ENCODE measurements at places on chromosomes 1 and 21. TPM values are rescaled to one million over a fixed set of nuclear protein-coding genes. Genes with fewer than 3 reads are reported as not detected.

GRCh38 chr1:55571767-55572166 is 356.6 kb upstream of the USP24 start:
- no peak for DNase-seq
- H3K4me3 ChIP-seq, result no peak overlapping the region
- no peaks in the 10 kb centered on the region for H3K27me3 ChIP-seq
- H3K4me1 ChIP-seq, result no peaks in the 10 kb centered on the region

GRCh38 chr1:186244825-186245224 is 130.2 kb downstream of the TPR start:
- no peak overlapping the region for H3K4me3 ChIP-seq
- DNase-seq, result no peak
- H3K27ac ChIP-seq, result no peak overlapping the region
- no peaks in the 10 kb centered on the region for H3K4me1 ChIP-seq

DNA sequence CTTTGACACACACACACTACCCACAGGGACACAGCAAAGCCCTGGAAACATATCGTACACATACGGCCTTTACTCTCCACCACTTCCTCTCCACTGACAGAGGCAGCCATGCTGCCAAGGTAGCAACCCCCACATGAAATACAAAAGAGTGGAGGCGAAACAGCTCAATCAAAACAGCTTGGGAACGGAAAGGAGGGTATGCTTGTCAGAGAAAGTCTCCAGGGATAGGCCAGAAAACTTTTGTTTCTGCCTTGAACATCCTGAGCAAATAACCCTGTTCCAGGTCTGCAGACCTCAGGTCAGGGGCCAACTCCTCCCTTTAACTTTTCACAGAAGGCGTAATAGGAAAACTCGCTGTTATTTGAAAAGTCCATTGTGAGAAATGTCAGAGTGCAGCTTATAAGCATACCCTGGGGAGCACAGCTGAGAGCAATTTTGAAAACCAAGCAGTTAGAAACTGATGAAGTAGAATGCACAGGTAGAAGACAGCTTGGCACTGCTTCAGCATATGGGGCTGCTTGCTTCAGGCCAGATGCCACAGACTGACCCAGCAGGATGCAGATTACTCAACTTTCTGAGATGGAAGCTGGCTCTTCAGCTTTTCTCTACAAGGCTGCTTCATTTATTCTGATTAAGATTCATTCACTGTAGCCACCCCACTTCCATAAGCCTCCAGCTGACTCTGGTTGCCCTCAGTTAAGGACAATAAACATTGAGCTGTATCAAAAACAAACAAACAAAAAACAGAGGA is 18.0 kb downstream of the KIAA0319L start:
- H3K4me3 ChIP-seq, result no peak overlapping the region
- H3K27ac ChIP-seq, result no peak overlapping the region
- DNase-seq, result no peak
- peaks cover 29% of the 10 kb centered on the region for H3K36me3 ChIP-seq
- no peaks in the 10 kb centered on the region for H3K27me3 ChIP-seq
- H3K4me1 ChIP-seq, result no peaks in the 10 kb centered on the region

Gene ABCA4
- polyA plus RNA-seq, result 5.3 TPM

- no peak overlapping the region for H3K4me3 ChIP-seq
- DNase-seq, result no peak
- H3K27me3 ChIP-seq, result no peaks in the 10 kb centered on the region
- H3K27ac ChIP-seq, result no peak overlapping the region
- H3K4me1 ChIP-seq, result no peaks in the 10 kb centered on the region
- H3K36me3 ChIP-seq, result peaks cover 13% of the 10 kb centered on the region
Measured at GRCh38 chr1:29292344-29292743, 56.0 kb downstream of the PTPRU start.

DNA sequence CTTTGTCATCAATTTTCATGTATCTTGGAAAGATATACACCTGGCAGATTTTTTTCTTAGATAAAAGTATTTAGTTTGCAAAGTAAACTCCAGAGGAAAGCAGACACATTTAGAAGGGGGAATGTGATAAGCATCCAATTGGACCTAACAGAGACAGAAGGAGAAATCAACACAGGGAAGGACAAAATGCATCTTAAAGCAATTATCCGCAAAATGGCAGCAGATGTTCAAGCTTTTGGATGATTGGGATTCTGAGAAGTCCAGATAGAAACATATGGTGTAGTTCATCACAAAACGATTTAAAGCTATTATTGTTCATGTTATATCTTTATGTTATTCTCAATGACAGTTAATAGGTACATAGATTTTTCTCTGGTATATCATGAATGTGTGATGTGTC is 1153.1 kb upstream of the B3GALT2 start:
- no peak overlapping the region for H3K27ac ChIP-seq
- no peaks in the 10 kb centered on the region for H3K27me3 ChIP-seq
- H3K36me3 ChIP-seq, result no peaks in the 10 kb centered on the region
- no peak for DNase-seq
- H3K4me3 ChIP-seq, result no peak overlapping the region

Gene GLRX2
- polyA plus RNA-seq, result 16.7 TPM

DNA sequence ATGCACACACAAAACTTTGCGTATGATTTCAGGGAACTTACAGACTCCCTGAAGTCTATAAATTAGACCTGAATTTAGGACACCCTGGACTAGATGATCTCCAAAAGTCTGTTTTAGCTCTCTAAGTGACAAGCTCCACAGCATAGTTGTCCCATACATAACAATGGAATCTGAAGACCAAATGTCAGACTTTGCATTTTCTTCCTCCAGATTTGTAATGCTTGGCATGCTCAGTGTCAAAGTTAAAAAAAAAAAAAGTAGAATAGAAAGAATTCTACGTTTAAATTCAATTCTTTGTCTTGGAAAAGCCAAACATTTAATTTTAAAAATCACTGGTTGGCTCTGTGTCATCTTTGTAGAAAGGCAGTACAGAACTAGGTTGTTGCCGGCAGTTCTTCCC is 66.7 kb downstream of the OLFML2B start:
- no peak for DNase-seq
- H3K27ac ChIP-seq, result no peak overlapping the region
- no peaks in the 10 kb centered on the region for H3K27me3 ChIP-seq
- H3K4me3 ChIP-seq, result no peak overlapping the region
- peaks cover 15% of the 10 kb centered on the region for H3K36me3 ChIP-seq
- no peaks in the 10 kb centered on the region for H3K4me1 ChIP-seq

Gene SELP
- polyA plus RNA-seq, result 1.8 TPM

DNA sequence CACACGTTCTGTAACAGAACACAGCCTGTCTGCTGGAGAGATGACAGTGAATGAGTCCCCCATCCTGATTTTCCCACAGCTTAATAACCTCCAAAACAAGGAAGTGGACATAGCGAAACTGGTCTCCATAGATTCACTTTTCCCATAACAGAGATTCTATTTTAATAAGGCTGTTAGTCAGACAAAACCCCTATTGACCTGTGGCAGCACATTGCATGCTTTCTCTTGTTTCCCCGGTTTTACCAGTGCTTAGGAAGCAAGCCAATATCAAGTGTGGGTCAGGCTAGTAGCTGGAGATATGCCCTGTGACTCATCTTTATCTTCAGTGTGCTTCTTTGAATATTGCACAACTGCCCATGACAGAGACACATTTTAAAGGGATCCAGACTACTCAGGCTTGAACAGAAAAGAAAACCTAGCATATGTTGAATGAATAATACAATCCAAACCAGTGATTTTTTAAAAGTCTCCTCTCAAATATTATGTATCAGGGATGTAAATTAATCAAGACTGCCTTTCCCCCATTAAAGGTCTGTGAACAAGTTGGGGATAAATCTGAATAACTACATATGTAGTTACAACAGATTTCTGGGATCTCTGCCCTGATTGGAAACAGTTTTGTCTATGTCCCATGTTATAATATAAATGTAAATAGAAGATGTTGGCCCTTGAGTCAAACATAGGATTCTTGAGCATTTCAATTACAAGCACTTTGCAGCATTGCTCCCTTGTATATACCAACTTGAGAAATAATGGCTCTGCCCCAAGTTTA is 11.9 kb upstream of the CLDN8 start:
- peak; percentile 38 for DNase-seq
- H3K36me3 ChIP-seq, result no peaks in the 10 kb centered on the region
- peak overlapping the region; percentile 14 for H3K27ac ChIP-seq
- peaks cover 6% of the 10 kb centered on the region for H3K4me1 ChIP-seq
- H3K4me3 ChIP-seq, result no peak overlapping the region
- H3K27me3 ChIP-seq, result no peaks in the 10 kb centered on the region

DNA sequence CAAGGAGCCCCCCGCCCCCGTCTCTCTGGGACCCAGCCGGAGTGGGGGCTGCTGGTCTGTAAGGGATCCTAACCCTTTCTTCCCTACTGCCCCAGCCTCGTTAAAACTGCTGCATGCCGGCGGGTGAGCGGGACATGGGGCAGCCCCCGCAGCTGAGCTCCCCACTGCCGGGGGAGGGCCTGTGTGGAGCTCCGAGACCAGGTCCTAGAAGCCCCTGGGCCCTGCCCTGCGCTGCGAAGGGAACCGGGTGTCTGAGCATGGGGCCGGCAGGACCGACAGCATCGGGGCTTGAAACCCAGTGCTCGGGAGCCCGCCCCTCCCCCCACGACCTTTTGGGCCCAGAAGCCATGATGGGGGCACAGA is 9.2 kb upstream of the COL6A1 start:
- peak overlapping the region; percentile 53 for H3K4me3 ChIP-seq
- DNase-seq, result no peak
- H3K36me3 ChIP-seq, result no peaks in the 10 kb centered on the region
- peak overlapping the region; percentile 91 for H3K27ac ChIP-seq

GRCh38 chr21:34582506-34583150 is 32.3 kb downstream of the RCAN1 start:
- DNase-seq, result peak; percentile 48
- H3K27me3 ChIP-seq, result no peaks in the 10 kb centered on the region
- H3K4me3 ChIP-seq, result no peak overlapping the region

DNA sequence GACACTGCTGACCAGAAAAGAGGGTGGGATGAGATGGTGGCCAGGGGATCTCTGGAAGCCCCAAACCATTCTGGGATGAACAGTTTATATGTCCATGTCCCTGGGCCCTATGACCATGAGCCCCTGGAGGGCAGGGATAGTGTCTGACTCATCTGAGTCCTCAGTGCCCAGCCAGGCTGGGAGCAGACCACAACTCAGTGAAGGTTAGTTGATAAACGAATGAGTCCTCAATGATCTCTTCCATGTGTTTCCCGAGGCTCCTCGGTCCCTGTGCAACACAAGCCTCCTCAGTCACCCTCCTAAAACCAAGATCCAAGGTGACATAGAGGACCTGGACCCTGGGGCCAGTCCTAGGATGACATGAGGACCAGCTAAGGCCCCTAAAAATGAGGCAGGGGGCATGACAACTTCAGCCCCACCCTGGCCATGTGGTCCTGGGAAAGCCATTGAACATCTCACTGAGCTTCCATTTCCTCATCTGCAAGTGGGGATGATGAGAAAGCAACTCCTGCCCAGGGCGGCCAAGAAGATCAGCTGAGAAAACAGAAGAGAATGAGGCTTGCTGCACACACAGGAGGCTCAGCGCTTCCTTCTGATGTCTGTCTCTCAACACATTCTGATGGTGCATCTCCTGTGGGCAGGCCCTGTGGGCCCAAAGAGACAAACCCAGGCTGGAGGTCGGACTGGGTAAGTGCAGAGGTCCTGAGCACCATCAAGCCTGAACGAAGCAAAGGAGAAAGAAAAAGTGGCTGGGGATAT is 86.3 kb downstream of the GLIS1 start:
- no peak overlapping the region for H3K4me3 ChIP-seq
- H3K27me3 ChIP-seq, result peaks cover 9% of the 10 kb centered on the region
- no peak overlapping the region for H3K27ac ChIP-seq
- no peaks in the 10 kb centered on the region for H3K4me1 ChIP-seq
- no peaks in the 10 kb centered on the region for H3K36me3 ChIP-seq
- DNase-seq, result no peak

GRCh38 chr1:1320666-1321448 is 3.6 kb downstream of the INTS11 start:
- no peak overlapping the region for H3K4me3 ChIP-seq
- no peak overlapping the region for H3K27ac ChIP-seq
- peaks cover 44% of the 10 kb centered on the region for H3K36me3 ChIP-seq
- peaks cover 10% of the 10 kb centered on the region for H3K4me1 ChIP-seq
- DNase-seq, result no peak

Gene RASSF5
- polyA plus RNA-seq, result 5.7 TPM

Gene AKT3
- polyA plus RNA-seq, result 14.0 TPM

DNA sequence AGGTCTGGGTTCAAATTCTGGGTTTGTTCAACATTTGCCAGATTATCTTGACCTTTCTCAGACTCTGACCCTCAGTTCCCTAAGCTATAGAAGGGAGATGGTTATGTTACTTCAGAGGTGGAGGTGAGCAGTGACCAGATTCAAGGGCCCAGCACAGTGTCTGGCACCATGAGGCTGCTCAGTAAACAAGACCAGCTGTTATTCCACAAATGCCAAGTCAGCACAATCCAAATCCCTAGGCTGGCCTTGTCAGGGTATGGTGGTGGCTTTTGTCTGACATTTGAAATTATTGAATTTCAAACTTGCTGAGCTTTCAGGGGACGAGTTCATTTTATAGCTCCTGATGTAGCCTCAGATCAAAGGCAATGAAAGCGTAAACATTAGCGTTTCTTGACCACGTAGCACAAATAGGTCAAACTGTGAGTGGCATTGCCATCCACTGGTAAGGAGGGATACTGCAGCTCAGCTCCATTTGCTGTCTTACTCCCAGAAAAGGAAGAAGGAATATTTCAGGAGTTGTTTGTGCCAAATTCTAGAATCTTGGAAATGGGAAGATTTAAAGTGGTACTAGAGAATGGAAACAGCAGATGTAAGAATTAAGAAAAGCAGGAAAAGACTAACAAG is 94.3 kb upstream of the EDN2 start:
- H3K27ac ChIP-seq, result no peak overlapping the region
- H3K4me3 ChIP-seq, result no peak overlapping the region
- H3K36me3 ChIP-seq, result no peaks in the 10 kb centered on the region
- H3K27me3 ChIP-seq, result no peaks in the 10 kb centered on the region

GRCh38 chr1:232471250-232471649 is 158.7 kb downstream of the SIPA1L2 start:
- no peak overlapping the region for H3K4me3 ChIP-seq
- H3K27me3 ChIP-seq, result no peaks in the 10 kb centered on the region
- H3K36me3 ChIP-seq, result peaks cover 18% of the 10 kb centered on the region
- no peak for DNase-seq
- H3K4me1 ChIP-seq, result no peaks in the 10 kb centered on the region

DNA sequence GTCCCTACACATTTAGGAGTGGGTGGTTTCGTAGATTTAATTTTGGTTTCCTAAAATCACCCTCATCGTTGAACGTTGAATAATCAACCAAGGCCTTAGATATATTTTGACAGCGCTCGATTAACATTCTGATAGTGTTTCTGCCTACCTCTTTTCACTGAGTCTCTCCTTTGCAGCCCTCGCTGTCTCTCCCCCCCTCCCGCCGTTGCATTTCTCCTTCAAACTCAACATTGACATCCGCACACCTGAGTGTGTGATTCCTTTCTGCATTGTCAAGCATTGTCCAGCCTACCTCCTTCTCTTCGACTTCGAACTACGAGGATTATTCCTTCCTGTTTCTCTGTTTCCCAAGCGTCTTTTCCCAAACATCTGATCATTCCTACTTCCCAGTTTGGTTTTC is 1.8 kb upstream of the ADAMTS1 start:
- no peaks in the 10 kb centered on the region for H3K27me3 ChIP-seq
- peaks cover 5% of the 10 kb centered on the region for H3K36me3 ChIP-seq
- no peak for DNase-seq
- peak overlapping the region; percentile 87 for H3K4me3 ChIP-seq

Measured in large intestine (tissue), 12 donors.